HFFc6 (cell line): ENCODE measurements at places on chromosomes 7 and 10.

- peaks cover 15% of the 10 kb centered on the region for H3K4me1 ChIP-seq
- no peak overlapping the region for H3K27ac ChIP-seq
- H3K27me3 ChIP-seq, result peaks cover 2% of the 10 kb centered on the region; the same call in 1 of the 2 replicates
- peak; percentile 10 for DNase-seq
Observed at GRCh38 chr10:61592581-61592980, 70.1 kb upstream of the CABCOCO1 start.

DNA sequence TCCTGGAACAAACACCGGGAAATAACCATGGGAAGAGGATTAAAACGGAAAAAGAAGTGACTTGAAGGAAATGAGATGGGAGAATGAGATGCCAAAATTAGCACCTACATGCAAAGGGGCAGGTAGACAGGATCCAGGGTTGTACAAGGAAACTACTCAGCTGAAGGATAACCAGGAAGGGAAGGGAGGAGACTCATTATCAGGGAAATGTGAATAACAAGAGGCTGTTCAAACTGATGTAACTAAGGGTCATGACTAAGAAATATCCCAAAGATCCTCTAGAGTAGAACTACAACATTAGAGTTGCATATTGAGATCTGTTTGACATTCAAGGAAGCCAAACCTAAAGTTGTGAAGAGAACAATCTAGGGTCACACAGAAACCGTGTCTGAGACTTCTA is 166.2 kb upstream of the SP8 start:
- H3K4me1 ChIP-seq, result no peaks in the 10 kb centered on the region
- H3K27me3 ChIP-seq, result no peaks in the 10 kb centered on the region
- H3K36me3 ChIP-seq, result peaks cover 7% of the 10 kb centered on the region; the same call in 1 of the 2 replicates
- no peak for DNase-seq

DNA sequence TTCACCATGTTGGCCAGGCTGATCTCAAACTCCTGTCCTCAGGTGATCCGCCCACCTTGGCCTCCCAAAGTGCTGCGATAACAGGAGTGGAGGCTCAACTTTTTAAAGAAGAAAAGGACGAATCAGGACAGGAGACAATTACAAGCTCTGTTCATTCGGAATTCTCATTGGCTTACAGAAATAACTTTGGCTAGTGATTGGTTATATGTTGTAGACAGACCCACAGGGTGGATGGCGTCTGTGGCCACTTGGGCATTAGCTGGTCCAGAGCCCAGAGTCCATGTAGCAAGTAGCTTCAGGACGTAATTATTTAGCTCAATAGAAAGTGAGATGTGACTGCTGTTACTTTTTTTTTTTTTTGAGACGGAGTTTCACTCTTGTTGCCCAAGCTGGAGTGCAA is 160.5 kb upstream of the TNRC18 start:
- no peaks in the 10 kb centered on the region for H3K36me3 ChIP-seq
- no peak overlapping the region for H3K4me3 ChIP-seq
- H3K4me1 ChIP-seq, result 0 out of 2 replicates have a peak, but pooled peaks cover 6% of the 10 kb centered on the region
- H3K27me3 ChIP-seq, result peaks cover 22% of the 10 kb centered on the region

DNA sequence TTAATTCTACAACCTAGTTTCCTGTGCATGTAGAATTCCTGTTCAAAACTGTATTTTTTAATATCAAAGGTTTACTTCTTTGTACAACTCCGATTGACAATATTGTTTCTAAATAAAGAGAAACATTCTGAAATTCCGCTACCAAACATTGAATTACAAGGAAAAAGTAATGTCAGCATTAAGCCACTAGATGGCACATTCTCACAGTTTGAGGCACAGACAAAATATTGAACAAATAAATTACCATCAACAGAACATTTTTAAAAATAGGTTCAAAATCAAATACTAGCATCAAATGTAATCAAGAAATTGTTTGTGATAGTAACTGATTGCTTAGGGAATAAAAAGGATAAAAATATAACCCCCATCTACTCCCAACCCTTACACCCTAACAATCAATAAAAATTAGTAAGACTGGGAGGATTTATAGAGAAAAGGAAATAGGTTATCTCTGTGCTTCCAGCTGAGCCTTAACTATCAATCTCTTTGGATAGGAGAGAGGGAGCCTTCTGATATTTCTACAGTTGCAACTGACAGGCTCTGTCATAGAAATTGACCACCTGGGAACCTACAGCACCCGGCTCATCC is 86.6 kb upstream of the C7orf33 start:
- DNase-seq, result peak; percentile 44
- no peaks in the 10 kb centered on the region; the same call in 1 of the 2 replicates for H3K4me1 ChIP-seq
- no peaks in the 10 kb centered on the region for H3K36me3 ChIP-seq
- H3K27ac ChIP-seq, result no peak overlapping the region
